ENCODE measurements at places on chromosomes 12 and 14.

DNA sequence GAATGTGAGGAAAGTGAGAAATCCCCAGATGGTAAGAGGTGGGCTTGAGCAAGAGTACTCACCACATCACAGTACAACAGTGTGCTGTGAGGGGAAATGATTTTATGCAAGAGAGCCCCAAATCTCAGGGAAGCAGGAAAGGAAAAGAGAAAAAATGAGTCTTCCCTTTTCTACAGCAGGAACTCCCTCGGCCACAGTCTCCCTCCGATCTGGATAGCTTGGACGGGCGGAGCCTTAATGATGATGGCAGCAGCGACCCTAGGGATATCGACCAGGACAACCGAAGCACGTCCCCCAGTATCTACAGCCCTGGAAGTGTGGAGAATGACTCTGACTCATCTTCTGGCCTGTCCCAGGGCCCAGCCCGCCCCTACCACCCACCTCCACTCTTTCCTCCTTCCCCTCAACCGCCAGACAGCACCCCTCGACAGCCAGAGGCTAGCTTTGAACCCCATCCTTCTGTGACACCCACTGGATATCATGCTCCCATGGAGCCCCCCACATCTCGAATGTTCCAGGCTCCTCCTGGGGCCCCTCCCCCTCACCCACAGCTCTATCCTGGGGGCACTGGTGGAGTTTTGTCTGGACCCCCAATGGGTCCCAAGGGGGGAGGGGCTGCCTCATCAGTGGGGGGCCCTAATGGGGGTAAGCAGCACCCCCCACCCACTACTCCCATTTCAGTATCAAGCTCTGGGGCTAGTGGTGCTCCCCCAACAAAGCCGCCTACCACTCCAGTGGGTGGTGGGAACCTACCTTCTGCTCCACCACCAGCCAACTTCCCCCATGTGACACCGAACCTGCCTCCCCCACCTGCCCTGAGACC, 7.8 kb downstream of the ATN1 start:
- no peak for DNase-seq

GRCh38 chr12:49098035-49098451, 3.4 kb upstream of the DHH start:
- peak; percentile 87 for DNase-seq

DNA sequence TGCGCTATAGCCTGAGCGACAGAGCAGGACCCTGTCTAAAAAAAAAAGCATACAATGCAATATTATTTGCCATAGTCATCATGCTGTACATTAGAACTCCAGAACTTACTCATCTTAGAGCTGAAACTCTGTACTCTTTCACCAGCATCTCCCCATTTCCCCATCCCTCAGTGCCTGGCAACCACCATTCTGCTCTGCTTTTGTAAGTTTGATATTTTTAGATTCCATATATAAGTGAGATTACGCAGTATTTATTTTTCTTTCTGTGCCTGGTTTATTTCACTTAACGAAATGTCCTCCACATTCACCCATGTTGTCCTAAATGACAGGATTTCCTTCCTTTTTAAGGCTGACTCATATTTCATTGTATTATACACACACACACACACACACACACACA, 121.8 kb downstream of the BBS10 start:
- DNase-seq = no peak

GRCh38 chr14:95442633-95443021, 73.8 kb downstream of the SYNE3 start:
- peak; percentile 84 for DNase-seq

GRCh38 chr14:100611811-100612480, 24.7 kb upstream of the BEGAIN start:
- DNase-seq = no peak

Data from H9 (cell line).